ENCODE measurements at places on chromosomes 12 and 14.

DNA sequence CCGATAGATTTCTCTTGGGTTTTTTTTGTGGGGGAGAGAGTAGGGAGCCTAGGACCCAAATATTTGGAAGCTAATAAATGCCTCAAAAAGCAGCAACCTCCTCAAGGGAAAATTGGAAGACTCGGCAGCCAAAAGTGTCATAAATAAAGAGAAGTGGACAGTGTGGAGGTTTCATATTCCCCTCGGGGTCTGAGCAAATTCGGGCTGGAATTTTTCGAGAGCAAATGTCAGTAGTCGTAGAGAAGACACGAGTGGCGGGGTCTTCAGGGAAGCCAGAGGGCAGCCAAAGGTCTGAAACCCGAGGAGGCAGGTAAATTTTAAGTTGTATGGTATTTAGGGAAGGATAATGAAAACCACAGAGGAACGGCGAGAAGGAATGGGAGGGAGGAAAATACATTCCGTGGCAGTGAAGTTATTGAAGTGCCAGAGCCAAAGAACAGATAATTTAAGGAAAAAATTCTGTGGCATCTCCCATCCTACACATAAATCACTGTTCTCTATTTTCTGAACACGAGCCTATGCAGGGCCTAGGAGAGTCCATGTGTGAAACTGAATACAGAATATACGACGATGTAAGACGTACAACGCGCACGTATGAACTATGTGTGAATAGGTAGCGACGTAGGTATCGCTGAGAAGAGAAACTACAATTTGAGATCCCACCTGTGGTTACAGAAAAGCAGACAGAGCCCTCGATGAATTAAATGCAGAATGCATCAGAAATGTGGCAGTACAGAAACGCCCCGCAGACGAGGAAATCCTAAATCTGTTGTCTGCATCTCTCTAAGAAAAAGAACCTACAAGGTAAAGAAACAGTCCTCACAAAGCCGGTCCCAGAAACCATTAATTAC, 12.9 kb downstream of the BCL11B start:
- no peak for DNase-seq

DNA sequence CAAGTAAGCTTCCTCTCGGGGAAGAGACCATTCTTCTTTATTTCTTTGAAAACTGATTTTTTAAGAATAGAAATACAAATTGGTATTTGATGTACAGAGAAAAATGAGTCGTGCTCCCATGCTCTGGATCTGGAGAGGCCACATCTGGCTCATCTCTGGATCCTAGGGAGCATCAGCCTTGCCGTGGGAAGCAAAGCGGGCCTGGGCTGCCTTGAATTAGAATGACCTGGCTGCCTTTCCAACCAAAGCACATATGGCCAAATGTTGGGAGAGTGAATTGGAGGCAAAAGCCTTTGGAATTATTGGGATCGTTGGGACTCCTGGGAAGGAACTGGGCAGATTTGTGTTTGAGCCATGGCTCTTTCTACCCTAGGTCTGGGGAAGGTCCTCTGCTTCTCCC, 80.0 kb downstream of the SLC25A47 start:
- no peak for DNase-seq

DNA sequence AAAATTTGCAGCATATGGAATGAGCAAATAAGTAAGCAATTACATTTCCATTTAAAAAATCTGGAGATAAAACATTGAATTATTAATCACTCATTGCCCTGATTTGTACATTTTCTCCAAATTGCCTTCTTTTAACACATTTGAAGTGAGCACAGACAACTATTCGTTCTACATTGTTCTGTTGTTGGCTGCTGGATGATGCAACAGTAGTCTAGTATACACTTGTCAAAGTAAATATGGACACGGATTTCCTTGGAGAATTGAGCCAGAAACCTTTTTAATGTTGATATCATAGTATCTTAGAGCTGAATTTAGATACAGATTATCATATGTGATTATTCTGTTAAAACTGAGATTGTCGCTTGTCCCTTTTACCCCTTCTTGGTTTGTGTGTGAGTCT, 188.2 kb downstream of the FUT8 start:
- no peak for DNase-seq

DNA sequence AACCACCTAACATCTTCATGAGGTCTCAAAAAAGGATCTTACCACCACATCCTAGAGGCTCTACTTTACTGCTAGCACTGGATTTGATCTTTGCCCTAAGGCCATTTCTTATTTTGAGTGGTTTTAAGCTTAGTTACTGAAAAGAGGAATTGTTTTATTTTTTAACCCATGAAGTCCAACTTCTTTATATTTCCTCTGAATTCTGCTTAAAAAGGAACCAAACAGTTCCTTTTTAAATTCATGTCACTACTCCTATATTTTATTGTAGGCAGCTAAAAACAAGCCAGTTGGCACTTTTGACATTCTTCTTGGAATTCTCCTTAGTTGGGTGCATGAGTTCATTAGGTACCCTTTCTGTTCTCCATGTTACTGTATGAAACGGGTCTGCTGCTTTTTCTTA, 76.4 kb downstream of the FGD4 start:
- DNase-seq: no peak

- no peak for DNase-seq
These were observed 18.1 kb upstream of the TIGAR start for GRCh38 chr12:4302881-4303280.

- no peak for DNase-seq
These were observed 36.9 kb upstream of the AP4S1 start for GRCh38 chr14:30988509-30988908.

GRCh38 chr14:99312106-99312505, 40.1 kb upstream of the BCL11B start:
- no peak for DNase-seq

DNA sequence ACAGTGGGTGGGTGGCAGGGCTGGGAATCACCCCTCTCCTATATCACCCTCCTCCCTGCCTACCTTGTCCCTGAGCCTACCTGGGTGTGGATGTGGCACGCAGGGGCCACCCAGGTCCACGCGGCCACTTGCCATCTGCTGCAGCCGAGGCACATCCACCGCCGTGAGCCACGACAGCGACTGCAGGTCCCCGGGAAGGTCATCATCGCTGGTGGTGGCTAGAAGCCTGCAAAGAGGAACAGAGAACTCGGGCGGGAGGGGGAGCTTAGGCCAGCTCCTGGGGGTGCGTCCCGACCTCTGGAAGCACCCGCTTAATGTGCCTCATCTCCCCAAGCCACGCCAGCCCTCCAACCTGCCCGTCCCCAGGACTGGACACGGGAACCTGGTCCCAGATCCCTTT, 19.0 kb downstream of the FOXN4 start:
- no peak for DNase-seq

GRCh38 chr12:4562034-4562657, at the start of gene DYRK4:
TSS of gene DYRK4 (plus strand) at chr12:4562208. CDS start at chr12:4562246, 38 bp downstream.
- DNase-seq: no peak

GRCh38 chr14:104819361-104819781, 18.5 kb downstream of the ZBTB42 start:
- no peak for DNase-seq

- no peak for DNase-seq
These were observed 27.2 kb downstream of the DDX51 start for GRCh38 chr12:132116709-132117557.

DNA sequence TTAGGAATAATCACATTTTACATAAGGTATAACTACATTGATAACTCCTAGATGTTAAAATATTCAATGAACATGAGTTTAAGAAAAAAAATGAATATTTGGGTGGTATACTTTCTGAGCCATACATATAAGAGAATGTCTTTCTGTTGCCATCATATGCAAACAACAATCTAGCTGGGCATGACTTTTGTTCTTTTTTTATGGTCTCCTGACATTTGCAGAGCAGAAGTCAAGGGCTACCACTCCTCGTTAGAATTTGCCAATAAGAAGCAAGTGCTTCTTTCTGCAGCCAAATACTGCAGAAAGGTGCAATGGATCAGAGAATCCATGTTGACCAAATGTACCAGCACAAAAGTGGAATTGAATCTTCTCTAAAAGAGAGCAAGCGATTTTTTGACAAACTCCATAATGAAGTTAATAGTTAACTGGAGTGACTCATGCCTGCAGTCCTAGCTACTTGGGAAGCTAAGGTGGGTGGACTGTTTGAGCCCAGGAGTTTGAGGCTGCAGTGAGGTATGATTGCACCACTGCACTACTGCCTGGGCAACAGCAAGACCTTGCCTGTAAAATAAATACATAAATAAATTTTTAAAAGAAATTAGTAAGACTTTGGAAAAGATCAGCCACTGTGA, 25.5 kb upstream of the CCDC91 start:
- DNase-seq: no peak

Data from stimulated activated CD8-positive, alpha-beta memory T cell treated with anti-CD3 and anti-CD28 coated beads, Interleukin-12 subunit alpha, Interleukin-12 subunit beta, amount 100 ng/mL, for 1 hour (primary cell).